Right kidney (tissue), 9 donors: ENCODE measurements at places on chromosomes 6 and 20.

GRCh38 chr6:110560239-110561007 is 84.0 kb upstream of the SLC22A16 start:
- no peak for DNase-seq

- DNase-seq = peak; percentile 72
Observed at GRCh38 chr20:10217721-10218410, 764 bp upstream of the SNAP25 start.

GRCh38 chr6:155916846-155917624 is 461.4 kb upstream of the NOX3 start:
- no peak for DNase-seq

- DNase-seq = no peak
Observed at GRCh38 chr6:14254505-14254904, 136.9 kb downstream of the CD83 start.

- peak; percentile 90 for DNase-seq
Observed at GRCh38 chr6:26421259-26422144, 18.8 kb upstream of the BTN3A3 start.

- no peak for DNase-seq
Observed at GRCh38 chr20:15949391-15949790, 623.9 kb downstream of the KIF16B start.
